Chondrocyte (in vitro differentiated cells): ENCODE measurements at places on chromosomes 1 and 21. TPM values are rescaled to one million over a fixed set of nuclear protein-coding genes. Genes with fewer than 3 reads are reported as not detected.

Gene CLCA1
- not detected in 3 replicates for total RNA-seq

Gene TRABD2B
- total RNA-seq, result 0.44 to 0.90 TPM (median 0.68 TPM) in 3 replicates

Gene NR0B2
- total RNA-seq, result not detected in 3 replicates

DNA sequence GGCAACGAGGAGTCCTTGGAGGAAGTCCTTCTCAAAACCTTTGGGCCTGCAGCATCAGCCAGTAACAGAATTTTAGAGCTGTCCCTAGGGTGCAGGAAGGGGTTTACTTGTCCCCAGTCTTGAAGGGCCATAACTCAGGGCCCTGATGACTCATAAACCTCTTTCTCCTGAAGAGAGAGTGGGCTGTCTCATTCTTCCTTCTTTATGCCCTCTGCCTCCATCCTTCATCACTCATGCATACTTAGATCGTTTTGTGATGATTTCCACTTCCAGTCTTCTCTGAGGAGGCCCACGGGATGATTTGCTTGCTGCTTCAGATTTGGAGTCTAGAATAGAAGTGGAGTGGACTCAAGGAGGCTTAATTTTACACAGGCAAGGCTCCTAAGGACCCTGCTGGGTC, 60.2 kb downstream of the NDUFS5 start:
- no peak for DNase-seq

DNA sequence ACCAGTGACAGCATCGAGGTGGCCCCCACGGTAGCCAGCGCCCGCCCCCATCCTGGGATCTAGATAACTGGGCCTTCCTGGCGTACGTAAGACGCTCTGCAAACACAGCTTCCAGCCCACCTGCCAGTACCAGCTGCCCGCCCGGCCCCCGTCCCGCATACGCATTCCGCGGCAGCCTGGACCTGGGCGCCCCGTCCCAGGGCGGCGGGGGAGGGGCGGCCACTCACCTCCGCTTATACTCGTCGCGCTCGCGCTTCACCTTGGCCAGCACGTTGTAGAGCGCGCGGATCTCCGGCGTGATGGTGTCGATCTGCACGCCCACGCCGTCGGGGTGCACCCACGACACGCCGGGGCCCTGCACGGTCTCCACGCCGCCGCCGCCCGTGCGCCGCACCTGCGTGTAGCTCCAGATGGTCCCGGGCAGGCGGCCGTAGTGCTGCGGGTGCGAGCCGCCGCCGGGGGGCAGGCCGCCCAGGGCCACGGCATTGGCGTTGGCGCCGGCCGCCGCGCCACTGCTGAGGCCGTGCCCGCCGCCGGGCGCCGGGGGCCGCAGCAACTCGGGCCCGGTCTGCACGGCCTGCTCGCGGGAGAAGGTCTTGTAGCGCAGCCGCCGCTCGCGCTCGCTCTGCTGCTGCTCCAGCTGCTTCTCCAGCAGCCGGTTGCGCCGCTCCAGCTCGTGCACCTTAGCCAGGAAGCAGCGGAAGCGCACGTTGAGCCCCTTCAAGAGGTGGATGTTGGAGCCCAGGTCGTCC, 859 bp downstream of the IFFO2 start:
- DNase-seq, result peak; percentile 92

- no peak for DNase-seq
Measured at GRCh38 chr21:42188663-42189062, 30.3 kb upstream of the ABCG1 start.

GRCh38 chr1:2135441-2135841, 59.1 kb downstream of the FAAP20 start:
- DNase-seq, result peak; percentile 93

- no peak for DNase-seq
Measured at GRCh38 chr1:55131801-55132200, 83.4 kb downstream of the USP24 start.

- no peak for DNase-seq
Measured at GRCh38 chr1:32362474-32363313, at the start of the genes FAM229A and TSSK3. Gene FAM229A (minus strand): TSS chr1:32362485. CDS start chr1:32362091, 394 bp downstream. Gene TSSK3 (plus strand): TSS chr1:32362539. CDS start chr1:32362702, 163 bp downstream.

- DNase-seq, result no peak
Measured at GRCh38 chr1:23581219-23581618, 21.9 kb upstream of the ID3 start.

GRCh38 chr1:209673631-209674417, 1.4 kb upstream of the G0S2 start:
- DNase-seq, result no peak
